ENCODE measurements at places on chromosomes 1 and 21.

GRCh38 chr1:214581785-214582184 is 21.2 kb upstream of the CENPF start:
- DNase-seq, result no peak

DNA sequence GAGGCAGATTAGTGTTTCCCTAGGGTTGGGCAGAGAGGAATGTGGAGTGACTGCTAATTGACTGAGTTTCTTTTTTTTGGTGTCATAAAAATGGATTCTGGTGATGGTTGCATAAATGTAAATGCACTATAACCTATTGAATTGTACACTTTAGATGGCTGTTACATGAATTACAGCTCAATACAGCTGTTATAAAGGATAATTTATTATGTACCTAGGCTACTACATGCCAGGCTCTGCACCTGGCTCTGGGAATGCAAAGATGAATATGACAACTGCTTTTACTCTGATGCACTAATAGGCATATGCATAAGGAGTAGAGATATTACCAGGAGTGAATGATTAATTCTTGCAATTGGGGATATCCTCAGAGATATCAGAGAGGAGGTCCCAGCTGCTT is 345.3 kb downstream of the PTBP2 start:
- no peak for DNase-seq

GRCh38 chr1:47911424-47911823 is 85.8 kb downstream of the TRABD2B start:
- DNase-seq, result no peak

DNA sequence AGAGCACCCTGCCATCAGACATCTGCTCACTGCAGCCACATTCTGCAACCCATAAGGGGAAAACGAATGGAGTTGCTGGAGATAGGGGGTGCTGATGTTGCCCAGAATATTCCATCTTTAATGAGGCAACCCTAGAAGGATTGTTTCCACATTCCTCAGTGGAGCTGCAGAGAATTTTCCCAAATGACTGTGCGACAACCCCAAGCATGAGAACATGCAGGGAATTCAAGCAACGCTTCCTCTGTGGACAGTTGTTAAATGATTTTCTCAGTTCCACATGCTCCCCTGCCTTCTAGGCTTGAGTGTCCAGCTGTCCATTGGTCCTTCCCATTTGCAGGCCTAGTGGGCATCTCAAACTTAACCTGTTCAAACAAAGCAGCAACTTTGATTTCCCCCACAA is 20.5 kb upstream of the UBL4B start:
- no peak for DNase-seq

DNA sequence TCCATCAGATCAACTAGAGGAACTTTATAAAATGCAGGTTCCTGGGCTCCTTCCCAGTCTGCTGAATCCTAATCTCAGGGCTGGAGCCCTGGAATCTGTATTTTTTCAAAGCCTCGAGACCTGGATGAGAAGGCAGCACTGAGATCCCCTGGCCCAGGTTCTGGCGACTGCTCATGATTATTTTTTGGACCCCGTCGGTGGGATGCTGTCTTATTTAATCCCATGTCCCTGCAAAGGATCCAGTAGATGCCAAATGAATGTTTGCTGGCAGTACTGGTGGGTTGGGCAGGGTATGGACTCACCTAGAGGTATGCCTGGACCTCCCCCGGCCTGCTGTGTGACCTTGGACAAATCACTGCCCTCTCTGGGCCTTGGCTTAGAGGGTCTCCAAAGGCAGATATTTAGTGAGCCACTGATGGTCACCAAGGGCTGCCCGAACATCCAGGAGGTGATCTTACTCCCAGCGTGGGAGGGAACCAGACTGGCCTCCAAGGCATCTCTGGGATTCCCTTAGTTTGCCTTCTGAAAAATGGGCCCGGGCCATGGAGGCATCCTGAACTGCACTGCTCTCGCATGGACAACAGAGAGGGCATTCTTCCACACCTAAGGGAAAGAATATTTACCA is 91.6 kb upstream of the RUNX3 start:
- no peak for DNase-seq

DNA sequence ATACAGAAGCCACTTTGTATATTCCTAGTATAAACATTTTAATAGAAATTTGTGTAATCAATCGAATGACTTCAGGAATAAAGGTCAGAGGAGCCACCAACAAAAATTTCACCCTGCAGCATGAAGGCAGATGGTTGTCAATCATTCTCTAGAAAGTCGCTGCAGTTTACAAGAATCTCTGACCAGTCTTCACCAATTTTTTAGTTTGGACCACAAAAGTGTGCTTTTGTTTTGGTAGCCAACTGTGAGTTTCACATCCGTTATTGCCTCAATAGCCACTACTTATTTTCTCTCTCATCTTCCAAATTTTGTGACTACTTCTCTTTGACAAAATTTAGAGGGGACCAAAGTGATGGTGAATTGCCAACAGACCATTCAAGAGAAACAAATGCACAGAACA is 1155.6 kb downstream of the AMY1C start:
- no peak for DNase-seq

GRCh38 chr1:33872683-33873082 is 8.8 kb downstream of the HMGB4 start:
- DNase-seq, result no peak

DNA sequence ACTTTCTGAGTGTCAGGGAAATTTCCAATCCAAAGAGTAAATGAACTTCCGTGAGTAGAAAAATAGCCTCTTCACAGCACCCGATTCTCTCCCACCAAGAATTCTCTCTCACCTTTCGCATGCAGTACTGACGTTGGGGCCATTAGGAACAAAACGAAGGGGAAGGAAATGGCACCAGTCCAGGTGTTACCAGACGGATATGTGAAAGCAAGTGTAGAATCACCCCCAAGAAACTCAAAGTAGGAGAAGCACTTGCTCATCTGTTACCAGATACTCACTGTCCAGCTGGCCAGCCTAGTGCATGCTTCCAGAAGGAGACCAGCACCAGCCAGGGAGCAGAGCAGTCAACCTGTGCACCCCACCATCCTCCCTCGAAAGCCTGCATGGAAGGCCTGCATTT is 55.1 kb downstream of the ITPKB start:
- no peak for DNase-seq

- no peak for DNase-seq
Observed at GRCh38 chr1:228348708-228349467, 57.7 kb downstream of the TRIM11 start.

- DNase-seq, result no peak
Observed at GRCh38 chr21:28068455-28069358, 924.0 kb downstream of the LTN1 start.

DNA sequence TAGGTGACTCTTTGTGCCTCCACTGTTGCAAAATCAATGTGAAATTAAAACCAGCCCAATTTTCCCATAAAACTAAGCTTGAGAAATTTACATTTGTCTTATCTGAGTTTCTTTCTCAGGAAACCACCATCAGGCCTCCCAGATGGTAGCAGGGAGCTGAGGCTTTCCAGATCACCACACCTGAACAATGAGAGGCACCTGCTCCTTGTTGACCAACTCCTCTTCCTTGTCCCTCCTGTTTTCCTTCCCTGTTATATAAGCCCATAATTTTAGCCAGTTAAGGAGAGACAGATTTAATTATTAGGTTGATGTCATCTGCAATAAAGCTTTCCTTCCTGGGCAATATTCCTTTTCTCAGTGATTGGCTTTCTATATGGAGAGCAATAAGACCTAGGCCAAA is 32.0 kb upstream of the C1orf185 start:
- DNase-seq, result no peak

- no peak for DNase-seq
Observed at GRCh38 chr1:51302746-51303145, 27.6 kb downstream of the TTC39A start.

GRCh38 chr1:8213676-8214075 is 104.2 kb upstream of the SLC45A1 start:
- DNase-seq, result no peak

DNA sequence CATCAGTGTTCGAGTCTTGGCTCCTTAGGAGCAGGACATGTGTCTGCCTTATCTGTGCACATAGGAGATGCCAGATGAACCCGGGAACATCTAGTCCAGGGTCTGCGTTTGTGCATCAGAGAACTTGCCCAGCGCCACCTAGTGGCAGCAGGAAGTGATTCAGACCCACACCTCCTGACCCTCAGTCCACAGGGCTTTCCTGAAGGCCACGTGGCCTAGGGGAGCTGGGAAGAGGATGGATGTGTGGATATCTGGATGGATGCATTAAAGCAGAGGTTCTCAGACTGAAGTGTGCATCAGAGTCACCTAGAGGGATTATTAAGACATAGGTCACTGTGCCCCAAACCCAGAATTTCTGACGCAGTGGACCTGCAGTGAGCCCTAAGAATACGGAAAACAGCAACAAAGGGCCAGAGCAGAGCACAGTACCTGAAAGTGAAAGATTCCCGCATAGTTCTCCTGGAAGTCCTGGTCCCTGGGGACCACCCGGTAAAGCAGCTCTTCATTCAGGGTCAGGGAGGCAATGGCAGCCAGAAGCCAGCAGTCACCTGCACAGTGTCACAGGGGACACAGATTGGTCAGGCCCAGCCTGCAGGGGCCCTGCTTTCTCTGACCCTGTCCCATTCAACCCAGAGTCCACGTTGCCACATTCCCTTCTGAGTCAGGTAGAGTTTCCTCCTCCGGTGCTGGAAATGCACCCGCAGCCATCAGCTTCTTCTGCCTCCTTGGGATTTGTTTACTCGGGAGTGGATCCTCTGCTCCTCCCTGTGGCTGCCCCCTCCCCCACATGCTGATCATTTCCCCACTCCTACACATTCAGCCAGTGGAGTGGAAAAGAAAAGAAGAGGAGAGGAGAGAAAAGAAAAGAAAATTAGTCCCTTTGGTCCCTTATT is 37.0 kb downstream of the CAPN8 start:
- DNase-seq, result no peak

- DNase-seq, result no peak
Observed at GRCh38 chr1:162197041-162197531, 127.6 kb downstream of the NOS1AP start.

DNA sequence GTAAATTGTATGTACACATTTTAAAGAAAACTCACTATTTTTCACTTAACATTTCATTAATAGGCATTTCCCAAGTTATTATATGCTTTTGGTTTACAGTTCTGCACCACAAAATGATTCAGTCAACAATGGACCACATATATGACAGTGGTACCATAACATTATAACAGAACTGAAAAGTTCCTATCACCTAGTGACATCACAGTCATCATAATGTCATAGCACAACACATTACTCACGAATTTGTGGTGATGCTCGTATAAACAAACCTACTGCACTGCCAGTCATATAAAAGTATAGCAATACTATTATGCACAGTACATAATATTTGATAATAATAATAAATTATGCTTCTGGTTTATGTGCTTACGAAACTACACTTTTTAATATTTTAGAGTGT is 30.9 kb downstream of the DNAI4 start:
- DNase-seq, result no peak

- no peak for DNase-seq
Observed at GRCh38 chr1:172581779-172582178, 48.8 kb downstream of the SUCO start.

DNA sequence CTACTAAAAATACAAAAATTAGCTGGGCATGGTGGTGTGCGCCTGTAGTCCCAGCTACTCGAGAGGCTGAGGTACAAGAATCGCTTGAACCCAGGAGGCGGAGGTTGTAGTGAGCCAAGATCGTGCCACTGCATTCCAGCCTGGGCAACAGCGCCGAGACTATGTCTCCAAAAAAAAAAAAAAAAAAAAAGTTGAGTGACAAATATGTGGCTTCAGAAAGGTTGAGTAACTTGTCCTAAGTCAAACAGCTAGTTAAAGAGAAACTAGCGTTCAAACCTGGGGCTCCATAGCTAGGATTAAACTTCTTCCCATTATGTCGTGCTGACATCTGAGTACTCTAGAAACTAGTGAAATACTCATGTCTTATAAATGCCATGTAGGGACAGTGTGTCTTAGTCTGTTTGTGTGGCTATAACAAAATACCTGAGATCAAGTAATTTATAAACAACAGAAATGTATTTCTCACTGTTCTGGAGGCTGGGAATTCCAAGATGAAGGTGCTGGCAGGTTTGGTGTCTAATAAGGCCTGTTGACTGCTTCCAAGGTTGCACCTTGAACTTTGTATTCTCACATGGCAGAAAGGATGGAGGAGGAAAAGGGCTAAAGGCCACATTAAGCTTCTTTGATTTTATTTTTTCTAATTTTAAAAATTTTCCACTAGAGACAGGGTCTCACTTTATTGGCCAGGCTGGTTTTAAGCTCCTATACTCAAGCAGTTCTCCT is 12.0 kb downstream of the AK4 start:
- no peak for DNase-seq

- no peak for DNase-seq
Observed at GRCh38 chr1:166999075-166999474, 10.0 kb downstream of the MAEL start.

GRCh38 chr1:156767879-156768604 is 707 bp downstream of the PRCC start:
- no peak for DNase-seq

- peak; percentile 18 for DNase-seq
Observed at GRCh38 chr1:44717653-44718052, 13.3 kb downstream of the RNU5D-1 start.

GRCh38 chr1:38962560-38962959 is 20.9 kb upstream of the RHBDL2 start:
- no peak for DNase-seq

- DNase-seq, result no peak
Observed at GRCh38 chr1:43402089-43402865, 12.6 kb downstream of the SZT2 start.

GRCh38 chr1:45622524-45623394 is 1.1 kb downstream of the CCDC17 start:
- DNase-seq, result no peak

DNA sequence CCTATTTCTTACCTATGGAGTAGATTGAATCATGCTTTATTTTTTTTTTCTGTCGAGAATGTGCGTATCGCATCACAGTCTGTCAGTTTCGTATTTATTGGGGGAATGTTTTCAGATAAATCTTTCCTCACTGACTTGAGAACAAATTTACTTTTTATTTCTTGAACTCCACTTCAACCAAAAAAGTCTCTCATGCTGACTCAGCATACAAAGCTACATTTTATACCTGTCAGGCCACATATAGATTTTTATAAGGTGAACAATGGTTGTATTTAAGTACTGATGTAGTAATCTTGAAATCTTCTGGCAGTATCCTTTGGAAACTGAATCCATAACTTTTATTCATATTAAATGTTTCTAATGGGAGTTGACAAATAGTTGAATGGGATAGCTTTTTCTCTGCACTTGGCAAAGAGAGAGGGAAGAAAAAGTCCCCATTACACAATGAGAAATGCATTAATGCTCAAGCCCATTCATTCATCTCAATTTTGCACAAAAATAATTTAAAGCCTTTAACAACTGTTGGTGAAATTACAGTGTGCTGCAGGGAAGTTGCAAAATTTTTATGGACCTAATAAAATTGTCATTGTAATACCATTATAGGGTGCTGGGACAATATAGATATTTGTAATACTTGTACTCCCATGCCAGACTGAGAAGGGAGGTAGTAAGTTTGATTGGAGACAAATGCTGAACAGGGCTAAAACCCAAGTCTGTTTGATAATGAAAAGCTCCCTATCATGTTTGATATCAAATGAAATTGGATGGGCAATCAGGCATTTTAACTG is 367.6 kb downstream of the HLX start:
- no peak for DNase-seq

DNA sequence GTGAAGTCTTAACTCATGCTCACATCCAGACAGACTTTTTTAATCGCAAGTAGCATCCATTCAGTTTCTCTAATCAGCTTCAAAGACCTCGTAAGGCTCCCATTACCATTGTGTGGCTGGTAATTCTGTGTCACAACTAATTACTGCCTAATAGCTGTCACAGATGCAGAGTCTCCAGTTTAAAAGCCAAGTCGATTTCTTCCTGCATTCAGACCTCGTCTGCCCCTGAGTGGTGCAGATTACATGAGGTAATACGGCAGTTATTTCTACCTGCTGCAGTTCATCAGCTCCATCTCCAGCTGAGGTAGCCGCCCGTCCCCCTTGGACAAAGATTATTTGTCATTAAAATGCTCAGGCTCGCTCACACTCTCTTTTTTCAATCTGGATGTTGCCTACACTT is 34.4 kb upstream of the OLIG2 start:
- no peak for DNase-seq

Measured in anterior cingulate cortex (tissue), 58 donors.